ENCODE measurements at places on chromosomes 12 and 14. TPM values are rescaled to one million over a fixed set of nuclear protein-coding genes. Genes with fewer than 3 reads are reported as not detected.

NXPH4 gene
- 7.4 TPM for total RNA-seq

DNA sequence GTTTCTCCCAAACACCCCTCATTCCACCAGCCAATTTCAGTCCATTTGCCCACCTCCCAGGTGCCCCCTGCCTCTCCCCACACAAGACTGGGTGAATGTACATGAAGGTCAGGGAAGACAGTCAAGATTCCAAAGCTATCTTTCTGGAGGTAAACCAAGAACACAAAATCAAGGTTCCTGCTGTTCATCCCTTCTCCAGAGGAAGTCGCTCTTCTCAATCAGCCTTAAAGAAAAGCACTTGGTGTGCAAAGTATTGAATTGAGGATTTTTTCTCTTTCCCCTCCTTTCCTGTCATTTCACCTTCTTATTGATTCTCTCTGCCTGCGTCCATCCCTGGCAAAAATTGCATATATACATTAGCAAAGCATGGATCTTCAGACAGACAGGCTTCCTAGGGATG lies 4.5 kb downstream of the GRIN2B start:
- H3K4me3 ChIP-seq = no peak overlapping the region
- no peaks in the 10 kb centered on the region for H3K36me3 ChIP-seq
- no peak for DNase-seq

DNA sequence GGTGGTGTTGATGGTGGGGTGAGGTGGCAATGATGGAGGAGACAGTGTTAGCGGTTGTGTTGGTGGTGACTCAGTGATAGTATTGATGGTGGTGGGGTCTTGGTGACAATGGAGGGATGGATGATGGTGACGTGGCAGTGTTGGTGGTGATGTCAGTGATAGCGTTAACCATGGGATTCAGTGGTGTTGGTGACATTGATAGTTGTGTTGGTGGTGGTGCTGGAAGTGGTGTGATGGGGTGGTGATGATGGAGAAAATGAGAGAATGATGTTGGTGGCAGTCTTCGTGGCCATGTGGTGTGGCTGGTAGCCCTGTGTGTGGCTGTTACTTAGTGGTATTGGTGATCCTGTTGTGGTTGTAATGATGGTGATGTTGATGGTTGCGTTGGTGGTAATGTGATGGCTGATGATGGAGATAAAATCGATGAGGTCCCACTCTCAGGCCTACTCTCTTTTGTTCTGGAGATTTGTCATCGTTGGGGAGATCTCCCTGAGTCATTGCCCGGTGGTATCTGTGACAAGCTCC lies 2.6 kb downstream of the DTX1 start:
- no peak for DNase-seq
- H3K27me3 ChIP-seq = peaks cover 29% of the 10 kb centered on the region
- H3K27ac ChIP-seq = no peak overlapping the region
- H3K4me1 ChIP-seq = peaks cover 16% of the 10 kb centered on the region
- H3K36me3 ChIP-seq = no peaks in the 10 kb centered on the region

HRK gene
- not detected for total RNA-seq

NRL gene
- total RNA-seq = 2.1 TPM

DNA sequence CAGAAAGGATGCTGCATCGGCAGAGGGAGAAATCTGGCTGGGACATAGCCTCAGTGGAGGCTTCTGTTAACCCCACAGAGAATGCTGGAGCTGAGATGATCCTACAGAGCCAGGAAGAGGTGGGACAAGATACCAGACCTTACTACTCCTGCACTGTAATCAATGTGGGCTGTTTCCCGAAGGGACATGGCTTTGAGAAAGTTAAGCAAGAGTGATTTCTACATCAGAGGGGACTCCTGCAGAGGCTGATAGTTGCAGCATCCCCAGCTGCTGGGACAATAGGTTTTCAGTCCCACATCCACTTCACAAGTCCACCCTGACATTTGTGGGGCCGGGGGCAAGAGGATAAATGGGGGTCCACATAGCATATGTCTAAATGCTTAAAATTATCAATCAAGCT lies 22.5 kb upstream of the CMKLR1 start:
- peaks cover 10% of the 10 kb centered on the region for H3K27me3 ChIP-seq
- H3K4me1 ChIP-seq = no peaks in the 10 kb centered on the region
- DNase-seq = no peak
- H3K4me3 ChIP-seq = no peak overlapping the region

DNA sequence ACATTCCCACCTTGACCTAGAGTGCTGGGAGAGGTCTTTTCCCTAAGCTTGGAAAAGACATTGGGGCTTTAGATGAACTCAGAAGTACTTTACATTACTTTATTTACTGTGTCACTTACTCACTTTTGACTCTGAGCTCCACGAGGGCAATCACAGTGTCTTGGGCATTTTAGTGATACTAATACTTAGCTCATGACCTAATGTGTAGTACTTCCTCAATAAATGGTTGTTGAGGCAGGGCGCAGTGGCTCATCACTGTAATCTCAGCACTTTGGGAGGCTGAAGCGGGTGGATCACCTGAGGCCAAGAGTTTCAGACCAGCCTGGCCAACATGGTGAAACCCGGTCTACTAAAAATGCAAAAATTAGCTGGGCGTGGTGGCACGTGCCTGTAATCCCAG lies 19.8 kb upstream of the SNAPC1 start:
- peaks cover 57% of the 10 kb centered on the region for H3K36me3 ChIP-seq
- H3K27ac ChIP-seq = no peak overlapping the region
- H3K4me3 ChIP-seq = no peak overlapping the region
- no peaks in the 10 kb centered on the region for H3K27me3 ChIP-seq
- peaks cover 6% of the 10 kb centered on the region for H3K4me1 ChIP-seq
- DNase-seq = no peak

ART4 gene
- total RNA-seq = 0.44 TPM

DNA sequence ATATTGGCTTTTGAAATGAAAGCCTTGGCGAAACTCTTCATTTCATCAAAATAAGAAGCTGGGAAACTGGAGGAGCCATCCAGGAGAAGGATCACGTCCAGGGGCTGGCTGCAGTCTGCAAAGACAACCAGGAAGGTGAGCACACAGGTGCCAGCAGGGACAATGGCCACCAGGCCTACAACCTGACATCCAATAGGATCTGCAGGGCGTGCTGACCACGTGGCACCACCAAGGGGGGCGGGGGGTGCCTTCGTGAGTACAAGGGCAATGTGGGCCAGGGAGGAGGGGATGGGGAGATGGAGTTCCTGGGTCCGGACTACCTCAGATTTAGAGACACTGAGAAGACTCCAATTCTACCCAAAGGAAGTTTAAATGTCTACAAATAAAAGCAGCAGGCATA lies 71.7 kb upstream of the ANO2 start:
- H3K27ac ChIP-seq = no peak overlapping the region
- H3K4me3 ChIP-seq = no peak overlapping the region
- no peaks in the 10 kb centered on the region for H3K27me3 ChIP-seq
- DNase-seq = no peak
- H3K36me3 ChIP-seq = peaks cover 85% of the 10 kb centered on the region

- no peaks in the 10 kb centered on the region for H3K27me3 ChIP-seq
- H3K36me3 ChIP-seq = no peaks in the 10 kb centered on the region
- no peak for DNase-seq
- H3K4me1 ChIP-seq = peaks cover 9% of the 10 kb centered on the region
These were observed 28.1 kb downstream of the SPRING1 start for GRCh38 chr12:116709768-116710167.

PMEL gene
- total RNA-seq = 1.2 TPM

GRCh38 chr14:95255487-95255886 lies 64.2 kb downstream of the CLMN start:
- H3K4me3 ChIP-seq = no peak overlapping the region
- no peaks in the 10 kb centered on the region for H3K36me3 ChIP-seq
- H3K27ac ChIP-seq = no peak overlapping the region
- no peak for DNase-seq
- H3K27me3 ChIP-seq = no peaks in the 10 kb centered on the region
- peaks cover 10% of the 10 kb centered on the region for H3K4me1 ChIP-seq

DNA sequence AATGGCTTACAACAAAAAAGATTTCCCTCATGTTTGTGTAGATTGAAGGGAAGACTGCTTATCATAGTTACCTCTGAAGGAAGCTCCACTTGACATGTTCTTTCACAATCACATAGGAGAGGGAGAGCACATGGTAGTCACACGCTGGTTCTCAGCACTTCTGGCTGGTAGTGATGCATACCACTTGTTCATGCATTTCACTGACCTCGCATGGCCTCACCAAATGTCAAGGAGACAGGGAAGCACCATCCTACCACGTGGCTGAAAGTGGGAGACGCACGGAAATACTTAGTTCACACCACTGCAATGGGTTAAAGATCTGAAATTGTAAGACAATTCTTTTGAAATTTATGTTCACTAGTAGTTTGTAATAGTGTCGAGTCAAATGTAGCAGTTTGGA lies 74.0 kb downstream of the PDE3A start:
- peak overlapping the region; percentile 45 for H3K27ac ChIP-seq
- H3K4me3 ChIP-seq = no peak overlapping the region
- DNase-seq = peak; percentile 35
- peaks cover 19% of the 10 kb centered on the region for H3K4me1 ChIP-seq
- H3K36me3 ChIP-seq = no peaks in the 10 kb centered on the region

GRCh38 chr12:56317675-56318074 lies 1.9 kb upstream of the CNPY2 start:
- no peak overlapping the region for H3K27ac ChIP-seq
- H3K4me1 ChIP-seq = peaks cover 18% of the 10 kb centered on the region
- H3K4me3 ChIP-seq = no peak overlapping the region
- no peaks in the 10 kb centered on the region for H3K27me3 ChIP-seq
- no peak for DNase-seq

DNA sequence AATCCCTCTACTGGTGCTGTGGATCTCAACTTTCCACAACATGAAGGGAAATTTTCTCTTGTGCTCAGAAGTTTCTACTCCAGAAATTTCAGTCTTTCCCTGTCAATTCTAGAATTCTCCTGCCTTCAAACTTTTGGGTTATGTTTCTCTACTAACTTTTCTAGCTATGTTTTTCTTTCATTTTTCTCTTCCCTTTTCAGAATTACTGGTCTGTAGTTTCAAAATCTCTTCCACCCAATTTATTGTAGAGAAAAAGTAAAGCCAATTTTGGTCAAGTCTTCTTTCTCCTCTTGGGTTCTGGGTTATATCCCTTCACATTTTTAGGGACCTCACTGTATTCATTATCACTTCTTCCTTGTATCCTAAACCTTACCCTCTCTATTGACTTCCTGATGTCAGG lies 18.9 kb downstream of the CNTN1 start:
- no peak for DNase-seq
- H3K27me3 ChIP-seq = no peaks in the 10 kb centered on the region
- no peak overlapping the region for H3K27ac ChIP-seq
- no peaks in the 10 kb centered on the region for H3K4me1 ChIP-seq
- no peaks in the 10 kb centered on the region for H3K36me3 ChIP-seq

GRCh38 chr14:61041704-61042103 lies 60.7 kb downstream of the SLC38A6 start:
- H3K27me3 ChIP-seq = no peaks in the 10 kb centered on the region
- no peaks in the 10 kb centered on the region for H3K36me3 ChIP-seq
- H3K27ac ChIP-seq = no peak overlapping the region
- H3K4me1 ChIP-seq = no peaks in the 10 kb centered on the region

DNA sequence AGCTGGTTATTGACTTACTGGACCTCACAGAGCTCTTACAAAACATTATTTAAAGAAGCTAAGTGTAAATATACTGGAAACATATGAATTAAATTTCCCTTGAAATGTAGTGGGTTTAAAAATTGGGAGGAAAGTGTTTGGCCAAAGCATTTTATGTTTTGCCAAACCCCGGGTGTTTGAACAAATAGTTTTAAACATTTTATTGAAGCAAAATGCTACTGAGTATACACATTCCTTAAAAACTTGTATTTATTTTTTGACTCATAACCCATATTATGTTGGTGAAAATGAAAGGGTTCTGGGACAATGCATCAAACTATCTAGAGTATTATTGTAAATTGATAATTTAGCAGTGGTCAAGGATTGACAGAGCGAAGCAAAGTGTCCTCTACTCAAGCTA lies 1048.5 kb downstream of the SLC6A15 start:
- DNase-seq = no peak
- no peaks in the 10 kb centered on the region for H3K27me3 ChIP-seq
- H3K4me1 ChIP-seq = no peaks in the 10 kb centered on the region
- H3K36me3 ChIP-seq = no peaks in the 10 kb centered on the region

DNA sequence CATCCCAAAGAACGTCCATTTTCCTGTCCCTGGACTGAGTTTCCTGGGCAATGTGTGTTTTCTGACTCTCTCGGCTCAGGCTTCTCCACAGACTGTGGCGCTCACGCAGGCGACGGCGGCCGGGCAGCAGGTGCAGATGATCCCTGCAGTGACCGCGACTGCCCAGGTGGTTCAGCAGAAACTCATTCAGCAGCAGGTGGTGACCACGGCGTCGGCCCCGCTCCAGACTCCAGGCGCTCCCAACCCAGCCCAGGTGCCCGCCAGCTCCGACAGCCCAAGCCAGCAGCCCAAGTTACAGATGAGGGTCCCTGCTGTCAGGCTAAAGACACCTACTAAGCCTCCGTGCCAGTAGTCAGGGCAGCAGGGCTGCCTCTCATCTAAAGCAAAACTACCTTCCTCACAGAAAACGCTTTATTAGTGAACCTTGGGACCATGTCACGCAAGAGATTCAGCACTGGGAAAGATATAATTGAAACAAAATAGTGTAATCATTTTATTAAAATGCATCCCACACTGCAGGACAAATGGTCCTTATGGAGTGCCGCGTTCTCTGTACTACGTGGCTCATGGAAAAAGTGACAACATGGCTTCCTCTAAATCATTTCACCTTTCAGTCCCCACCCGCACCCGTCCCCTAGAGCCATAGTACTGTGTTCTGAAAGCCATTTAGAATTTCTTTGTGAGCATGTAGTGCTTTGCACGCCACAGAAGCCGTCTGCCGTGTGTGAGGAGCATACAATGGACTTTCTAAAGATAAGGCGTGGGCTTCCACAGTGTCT lies 66.6 kb downstream of the DDX51 start:
- DNase-seq = no peak
- H3K27ac ChIP-seq = no peak overlapping the region
- no peaks in the 10 kb centered on the region for H3K27me3 ChIP-seq
- H3K4me1 ChIP-seq = no peaks in the 10 kb centered on the region
- H3K36me3 ChIP-seq = peaks cover 58% of the 10 kb centered on the region

TPCN1 gene
- 136 TPM for total RNA-seq

- DNase-seq = no peak
- H3K36me3 ChIP-seq = peaks cover 39% of the 10 kb centered on the region
- H3K27me3 ChIP-seq = no peaks in the 10 kb centered on the region
- H3K4me1 ChIP-seq = peaks cover 16% of the 10 kb centered on the region
These were observed 12.1 kb downstream of the GPATCH2L start for GRCh38 chr14:76163668-76164363.

GRCh38 chr14:53842938-53843337 lies 113.7 kb downstream of the BMP4 start:
- H3K4me3 ChIP-seq = no peak overlapping the region
- H3K27ac ChIP-seq = no peak overlapping the region
- no peaks in the 10 kb centered on the region for H3K27me3 ChIP-seq
- H3K36me3 ChIP-seq = no peaks in the 10 kb centered on the region
- no peaks in the 10 kb centered on the region for H3K4me1 ChIP-seq

BIN2 gene
- total RNA-seq = 23.8 TPM

All from heart left ventricle (tissue), 16 donors.